NCI-H526 treated with DMSO at 0.1 percent for 48 hours (cell line): ENCODE measurements at places on chromosomes 1 and 21.

DNA sequence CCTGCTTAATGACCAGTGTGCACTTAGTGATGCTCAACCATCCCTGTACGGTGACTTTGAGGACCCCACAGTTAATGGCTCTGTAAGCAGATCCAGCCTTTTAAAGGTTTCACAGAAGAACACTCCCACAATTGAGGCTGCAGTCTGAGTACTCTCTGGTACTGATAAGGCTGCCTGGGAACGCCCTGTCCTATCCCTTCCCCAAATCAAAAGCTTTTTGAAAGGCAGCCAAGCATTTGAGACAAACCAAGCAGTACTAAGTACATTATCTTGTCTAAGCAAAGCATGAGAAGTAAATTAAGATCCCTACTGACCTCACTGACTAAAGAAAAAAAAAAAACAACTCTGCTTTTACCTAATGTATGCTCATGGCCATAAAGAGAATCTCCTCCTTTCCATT lies 60.7 kb downstream of the SH3GLB1 start:
- no peak for DNase-seq

DNA sequence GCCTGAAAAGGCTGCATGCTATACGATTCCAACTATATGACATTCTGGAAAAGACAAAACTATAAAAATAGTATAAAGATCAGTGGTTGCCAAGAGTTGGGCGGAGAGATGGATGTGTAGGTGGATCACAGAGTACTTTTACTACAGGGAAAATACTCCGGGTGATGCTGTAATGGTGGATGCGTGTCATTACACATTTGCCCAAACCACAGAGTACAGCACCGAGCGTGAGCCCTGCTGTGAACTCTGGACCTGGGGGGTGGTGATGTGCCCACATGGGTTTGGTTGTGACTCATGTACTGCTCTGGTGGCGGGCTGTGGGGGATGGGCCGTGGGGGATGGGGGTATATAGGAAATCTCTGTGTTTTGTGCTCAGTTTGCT lies 162.7 kb upstream of the COL6A1 start:
- DNase-seq, result no peak

- no peak for DNase-seq
These were observed 47.8 kb downstream of the WNT9A start for GRCh38 chr1:227899820-227900449.

DNA sequence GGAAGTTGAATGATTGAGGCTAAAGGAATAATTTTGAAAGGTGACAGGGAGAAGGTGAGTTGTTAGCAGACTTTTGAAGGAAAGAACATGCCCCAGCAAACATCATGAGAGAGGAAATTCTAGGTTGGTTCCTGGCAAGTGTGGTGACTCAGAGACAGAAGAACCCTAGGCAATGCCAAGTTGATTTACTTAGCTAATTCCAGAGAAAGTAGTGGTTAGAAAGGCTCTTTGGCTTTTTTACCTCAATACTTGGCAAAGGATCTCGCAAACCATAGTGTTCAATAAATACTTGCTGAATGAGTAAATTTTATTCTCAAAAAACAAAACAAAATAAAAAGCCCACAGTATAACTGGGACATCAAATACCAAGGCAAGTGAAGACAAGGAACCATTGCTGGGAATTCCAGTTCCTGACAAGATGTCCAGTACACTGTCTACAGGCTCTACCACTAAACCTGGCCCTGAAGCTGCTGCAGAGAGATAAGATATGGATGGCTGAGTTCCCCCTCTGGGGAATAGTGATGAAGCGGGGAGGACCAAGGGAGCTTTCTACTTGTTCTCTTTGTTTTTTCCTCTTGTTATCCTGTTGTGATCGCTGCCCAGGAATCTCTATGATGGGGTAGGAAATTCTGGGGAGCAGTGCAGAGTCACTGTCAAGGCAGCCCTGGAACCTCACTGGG lies 48.2 kb downstream of the IL12RB2 start:
- DNase-seq, result peak; percentile 50

GRCh38 chr1:1215080-1215676 lies 1.2 kb upstream of the TNFRSF4 start:
- DNase-seq, result no peak

DNA sequence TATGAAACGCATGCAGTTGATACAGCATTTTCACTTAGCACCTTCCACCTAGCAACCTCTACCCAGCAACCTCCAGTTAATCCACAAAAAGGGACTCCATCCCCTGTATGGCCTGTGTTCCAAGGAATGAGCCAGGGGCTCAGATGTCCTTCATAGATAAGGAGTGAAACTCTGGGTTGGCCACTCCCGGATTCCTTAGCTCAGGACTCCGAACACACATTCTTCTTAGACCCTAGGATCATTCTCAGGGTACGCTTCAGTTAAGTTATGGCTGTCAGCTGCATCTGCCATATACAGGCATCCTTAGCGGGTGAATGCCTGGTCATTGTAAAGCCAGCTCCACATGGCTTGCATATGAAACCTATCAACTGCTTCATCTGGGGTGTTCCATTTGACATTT lies 15.9 kb upstream of the IFI6 start:
- DNase-seq, result no peak

- no peak for DNase-seq
These were observed 72.3 kb downstream of the SIPA1L2 start for GRCh38 chr1:232557502-232558191.

DNA sequence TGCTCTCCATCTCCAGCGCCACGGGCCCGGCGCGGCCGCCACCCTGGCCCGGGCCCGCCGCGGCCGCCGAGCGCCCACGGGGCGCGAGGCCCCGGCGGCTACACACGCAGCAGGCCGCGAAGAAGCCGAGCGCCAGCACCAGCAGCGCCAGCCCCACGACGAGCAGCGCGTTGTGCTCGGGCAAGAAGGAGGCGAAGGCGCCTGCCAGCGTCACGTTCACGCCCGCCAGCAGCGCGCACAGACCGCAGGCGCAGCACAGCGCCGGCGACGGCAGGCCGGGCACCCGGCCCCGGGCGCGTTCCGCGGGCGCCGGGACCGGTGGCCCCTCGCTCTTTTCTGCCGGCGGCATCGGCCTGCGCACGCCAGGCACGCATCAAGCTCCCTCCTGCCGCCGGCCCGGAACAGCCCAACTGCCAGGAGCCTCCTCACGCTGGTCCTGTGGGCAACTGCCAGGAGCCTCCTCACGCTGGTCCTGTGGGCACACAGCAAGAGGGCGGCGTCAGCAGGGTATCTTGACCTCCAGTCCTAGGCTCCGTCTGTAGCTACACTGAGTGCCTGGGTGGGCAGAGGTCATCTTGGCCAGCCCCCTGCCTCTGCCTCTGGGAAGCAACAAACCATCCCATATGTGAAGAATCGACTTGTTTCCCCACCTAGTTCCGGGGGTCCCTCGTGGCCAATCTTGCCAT lies 18.1 kb downstream of the KNCN start:
- no peak for DNase-seq

- no peak for DNase-seq
These were observed 23.2 kb downstream of the TRIT1 start for GRCh38 chr1:39859859-39860812.

GRCh38 chr21:27371975-27372331 lies 405.1 kb upstream of the ADAMTS5 start:
- no peak for DNase-seq
